Activated CD4-positive, alpha-beta T cell treated with anti-CD3 and anti-CD28 coated beads, Interleukin-2, amount 50 U/mL, for 48 hours (primary cell): ENCODE measurements at places on chromosomes 5 and 9.
A peak's percentile ranks its signal among the peaks of the same experiment; 100 is the strongest.

DNA sequence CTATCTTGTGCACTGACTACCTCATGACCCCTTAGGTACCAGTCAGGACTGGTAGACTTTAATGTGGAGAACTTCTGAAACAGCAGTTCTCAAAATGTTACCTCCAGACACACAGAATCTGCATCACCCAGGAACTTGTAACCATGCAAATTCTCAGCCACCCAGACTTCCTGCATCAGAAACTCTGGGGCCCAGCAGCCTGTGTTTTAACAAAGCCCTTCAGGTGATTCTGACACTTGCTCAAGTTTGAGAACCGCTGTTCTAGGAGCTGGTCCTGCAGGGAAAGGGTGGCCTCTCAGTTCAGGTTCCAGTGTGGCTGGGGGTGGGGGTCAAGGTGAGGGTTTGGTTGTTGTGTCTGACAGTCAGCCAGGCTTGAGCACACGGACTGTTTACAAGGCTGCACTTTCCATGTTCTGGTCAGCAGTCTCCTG lies 28.4 kb downstream of the ZFP62 start:
- DNase-seq: peak; percentile 49

DNA sequence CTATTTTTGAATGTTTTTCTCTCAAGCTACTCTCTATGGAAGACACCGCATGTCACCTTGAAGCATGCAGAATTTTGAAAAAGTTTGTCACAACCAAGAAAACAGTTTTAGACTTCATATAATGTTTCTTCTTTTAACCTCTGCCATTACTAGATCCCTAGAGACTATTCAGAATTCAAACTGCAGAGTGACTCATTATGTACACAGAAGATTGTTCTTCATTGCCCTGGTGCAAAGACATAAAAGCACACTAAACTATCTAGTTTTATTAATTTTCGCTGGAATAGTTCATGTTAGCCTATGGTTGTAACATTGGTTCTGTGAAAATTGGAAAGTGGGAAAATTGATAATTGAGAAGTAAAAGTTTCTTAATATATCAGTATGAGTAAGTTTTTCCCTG lies 18.4 kb downstream of the F2RL2 start:
- DNase-seq: no peak

DNA sequence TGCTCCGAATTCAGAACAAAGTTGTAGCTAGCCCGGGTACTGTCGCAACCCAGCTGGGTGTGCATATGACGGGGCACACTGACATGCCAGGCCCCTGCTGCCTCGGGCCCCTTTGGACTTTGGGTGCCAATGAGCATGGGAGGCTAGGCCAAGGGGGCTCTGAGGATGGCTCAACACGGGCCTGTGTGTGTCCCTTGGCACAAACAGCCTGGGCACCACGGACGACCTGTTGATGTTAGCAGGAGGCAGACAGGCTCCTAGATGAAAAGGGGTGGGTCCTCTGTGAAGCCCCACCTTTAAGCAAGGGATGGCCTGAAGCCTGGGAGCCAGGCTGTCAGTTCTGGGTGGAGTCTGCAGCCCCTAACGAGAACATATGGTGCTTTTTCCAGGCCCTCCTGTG lies 1688.2 kb downstream of the EFNA5 start:
- no peak for DNase-seq

DNA sequence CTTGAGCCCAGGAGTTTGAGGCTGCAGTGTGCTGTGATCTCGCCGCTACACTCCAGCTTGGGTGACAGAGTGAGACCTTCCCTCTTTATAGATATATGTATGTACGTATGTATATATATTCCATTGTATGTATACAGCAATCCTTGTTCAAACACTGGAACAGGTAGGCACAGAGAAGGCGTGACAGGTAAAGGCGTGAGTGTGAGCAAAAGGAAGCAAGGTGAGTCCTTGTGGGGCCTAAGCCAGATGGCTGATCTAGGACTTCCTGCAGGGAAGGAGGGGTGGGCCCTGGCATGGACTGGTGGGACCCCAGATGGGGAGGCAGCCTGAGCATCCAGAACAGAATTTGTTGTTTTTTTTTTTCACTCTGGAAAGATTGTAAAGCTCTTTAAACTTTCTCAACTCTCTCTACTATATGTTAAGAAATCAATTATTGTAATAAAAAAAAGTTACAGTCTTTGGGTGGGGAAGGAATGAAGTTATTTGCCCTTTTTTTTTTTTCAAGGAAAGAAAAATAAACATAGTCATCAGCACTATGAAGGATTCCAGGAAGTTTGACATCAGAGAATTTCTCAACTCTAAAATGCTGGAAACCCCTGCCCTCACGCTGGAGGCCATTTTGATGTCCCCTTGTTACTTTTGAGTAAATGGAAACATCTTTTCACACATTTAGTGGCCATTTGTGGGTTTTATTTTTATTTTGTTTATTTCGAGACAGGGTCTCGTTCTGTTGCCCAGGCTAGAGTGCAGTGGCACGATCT lies 38.9 kb upstream of the STXBP1 start:
- no peak for DNase-seq

DNA sequence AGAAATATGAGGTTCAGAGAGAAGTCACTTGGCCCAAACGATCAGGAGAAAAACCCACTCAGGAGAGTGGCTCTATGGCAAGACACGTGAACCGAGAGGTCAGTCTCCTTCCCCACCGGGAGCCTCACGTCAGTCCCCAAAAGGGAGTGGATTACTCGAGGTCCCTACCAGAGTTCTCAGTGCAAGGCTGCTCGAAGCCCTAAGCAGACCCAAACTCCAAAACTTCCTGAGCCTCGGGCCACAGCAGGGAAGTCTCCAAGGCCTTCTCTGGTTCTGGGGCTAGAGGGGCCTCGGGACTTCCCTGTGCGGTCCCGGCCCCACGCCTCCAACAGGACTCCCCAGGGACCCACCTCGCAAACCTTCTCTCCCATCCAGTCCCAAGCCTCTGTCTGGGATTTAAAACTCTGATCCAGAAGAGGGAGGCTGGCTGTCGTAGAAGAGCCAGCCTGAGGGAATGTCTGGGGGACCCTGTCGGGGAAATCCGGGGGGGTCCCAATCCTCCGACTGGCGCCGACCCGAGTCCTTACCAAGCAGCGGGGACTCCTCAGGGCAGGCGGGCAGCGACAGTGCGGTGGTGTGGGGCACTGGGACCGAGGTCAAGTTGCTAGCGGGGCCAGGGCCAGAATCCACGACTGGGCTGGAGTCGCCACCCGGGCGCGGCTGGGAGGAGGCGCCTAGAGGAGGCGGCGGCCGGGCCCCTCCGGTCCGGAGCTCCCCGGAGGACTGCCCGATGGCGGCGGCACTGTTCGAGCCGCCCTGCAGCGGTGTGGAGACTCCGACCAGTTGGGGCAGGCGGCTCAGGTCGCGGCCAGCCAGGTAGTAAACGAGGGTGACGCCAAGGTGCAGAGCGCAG lies 679 bp downstream of the B4GALT1 start:
- DNase-seq: peak; percentile 46
